ENCODE measurements at places on chromosomes 11 and 22. TPM values are rescaled to one million over a fixed set of nuclear protein-coding genes. Genes with fewer than 3 reads are reported as not detected.

The OR51B4 gene
- not detected for total RNA-seq

The MIOX gene
- total RNA-seq: not detected

The NADSYN1 gene
- 120 TPM for total RNA-seq

The VPREB1 gene
- total RNA-seq: not detected

The UBQLN3 gene
- total RNA-seq: not detected

The SESN3 gene
- total RNA-seq: 30.9 TPM

The CTSD gene
- total RNA-seq: 57.9 TPM

The PANX1 gene
- 8.3 TPM for total RNA-seq

The CASP1 gene
- total RNA-seq: 15.9 TPM

The DEPDC7 gene
- 3.2 TPM for total RNA-seq

The ST14 gene
- total RNA-seq: 0.17 TPM

The ELFN2 gene
- not detected for total RNA-seq

The PARVA gene
- total RNA-seq: 0.06 TPM

The EP300 gene
- 157 TPM for total RNA-seq

The ENTHD1 gene
- total RNA-seq: not detected

The CHRNA10 gene
- 0.41 TPM for total RNA-seq

The DBX1 gene
- not detected for total RNA-seq

The ANO5 gene
- total RNA-seq: not detected

The LSP1 gene
- 190 TPM for total RNA-seq

The PTPN5 gene
- not detected for total RNA-seq

The ACAD8 gene
- total RNA-seq: 20.3 TPM

The OR10D3 gene
- not detected for total RNA-seq

The HBB gene
- 1.1 TPM for total RNA-seq

The DRD2 gene
- not detected for total RNA-seq

The UCP3 gene
- 2.2 TPM for total RNA-seq

The SAA2 gene
- not detected for total RNA-seq

The TRIM49B gene
- not detected for total RNA-seq

The SERHL2 gene
- total RNA-seq: 0.42 TPM

The GRM5 gene
- not detected for total RNA-seq

The GAL3ST3 gene
- total RNA-seq: not detected

The LMF2 gene
- total RNA-seq: 92.0 TPM

The MPPED1 gene
- not detected for total RNA-seq

The ISX gene
- total RNA-seq: not detected

The OR5B21 gene
- total RNA-seq: not detected

The TRPM5 gene
- total RNA-seq: 0.64 TPM

The CAVIN3 gene
- not detected for total RNA-seq

The POU2AF2 gene
- not detected for total RNA-seq

The OR5AS1 gene
- not detected for total RNA-seq

The KCNJ5 gene
- total RNA-seq: not detected

The LINC01488 gene
- total RNA-seq: not detected

The TPBGL gene
- 0.43 TPM for total RNA-seq

The BACE1 gene
- total RNA-seq: 0.39 TPM

The PRRG4 gene
- total RNA-seq: not detected
